ENCODE measurements at places on chromosomes 4 and X. TPM values are rescaled to one million over a fixed set of nuclear protein-coding genes. Genes with fewer than 3 reads are reported as not detected.

GRCh38 chr4:185728893-185729292 is 83.1 kb downstream of the SORBS2 start:
- no peak for DNase-seq

The DCHS2 gene
- not detected for total RNA-seq

DNA sequence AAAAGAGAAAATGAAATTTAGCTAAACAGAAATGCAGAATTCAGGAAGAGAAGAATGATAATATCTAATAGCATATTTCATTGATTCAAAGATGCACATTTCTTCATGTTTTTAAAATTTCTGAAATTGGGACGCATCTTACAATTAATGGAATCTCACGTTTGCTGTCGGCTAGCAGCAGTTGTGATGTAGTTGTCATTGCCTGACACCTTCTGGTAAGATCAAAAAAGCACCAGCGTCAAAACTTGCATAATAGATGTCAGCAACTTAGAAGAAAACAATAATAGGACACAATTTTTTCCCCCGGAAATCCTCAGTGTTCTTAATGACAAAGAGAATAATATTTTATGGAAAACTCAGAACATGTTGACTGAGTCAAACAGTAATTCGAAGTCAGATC is 29.8 kb upstream of the SLC7A3 start:
- peak; percentile 6 for DNase-seq

DNA sequence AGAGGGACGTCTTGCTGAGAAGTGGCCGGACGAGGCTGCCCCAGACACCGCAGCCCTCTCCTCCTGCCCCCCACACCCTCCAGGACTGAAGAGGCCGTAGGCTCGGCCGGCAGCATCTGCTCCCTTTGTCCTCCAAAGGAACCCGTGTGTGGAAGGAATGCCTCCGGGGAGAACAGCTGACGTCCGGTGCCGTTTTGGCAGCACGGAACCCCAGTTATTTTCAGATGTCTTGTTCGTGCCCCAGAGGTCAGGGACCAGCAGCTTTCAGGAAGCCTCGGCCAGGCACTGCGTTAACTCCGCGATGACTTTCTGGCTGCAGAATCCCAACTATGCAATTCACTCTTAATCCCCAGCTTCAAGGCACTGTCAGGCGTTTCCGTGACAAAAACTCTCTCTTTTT is 10.9 kb upstream of the PPP2R3B start:
- no peak for DNase-seq

Data from HT-29 (cell line).